Stimulated activated CD4-positive, alpha-beta T cell treated with anti-CD3 and anti-CD28 coated beads, Interleukin-15, amount 100 ng/mL, for 1 hour (primary cell): ENCODE measurements at places on chromosomes 6 and 20.

DNA sequence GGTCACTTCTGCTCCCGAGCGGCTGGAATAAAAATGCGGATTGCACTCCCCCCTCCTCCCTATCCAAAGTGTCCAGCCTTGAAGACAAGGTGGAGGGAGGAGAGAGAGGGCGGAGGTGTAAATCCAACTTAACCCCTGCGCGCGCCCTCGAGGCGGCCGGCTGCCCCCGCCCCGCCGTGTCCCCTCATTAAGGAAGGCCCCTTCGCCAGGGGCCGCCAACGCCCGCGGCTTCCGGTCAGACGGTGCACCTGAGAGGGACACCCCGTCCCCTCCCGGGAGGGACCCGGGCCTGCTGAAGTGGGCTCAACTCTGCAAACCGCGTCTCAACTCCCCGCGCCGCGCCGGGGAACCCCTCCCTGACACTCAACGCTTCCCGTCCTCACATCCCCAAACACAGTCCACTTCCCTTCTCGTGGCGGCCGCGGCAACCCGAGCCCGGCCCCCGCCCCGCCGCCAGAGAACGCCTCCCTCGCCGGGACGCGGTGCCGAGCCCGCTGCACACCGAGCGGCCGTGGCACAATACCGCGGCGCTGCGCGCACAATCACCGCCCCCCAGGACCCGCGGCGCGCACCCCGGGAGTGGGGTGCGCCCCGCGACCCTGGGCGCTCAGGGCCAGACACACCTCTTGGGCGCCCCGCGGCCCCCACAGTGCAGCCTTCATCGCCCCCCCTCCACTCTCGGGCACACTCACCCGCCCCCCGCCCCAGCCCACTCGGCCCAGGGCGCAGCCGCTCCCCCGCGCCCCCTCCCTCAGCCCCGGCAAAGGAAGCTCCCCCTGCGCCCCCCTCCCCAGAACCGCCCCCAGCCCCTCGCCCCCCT lies 102.5 kb downstream of the NOL4L start:
- no peak for DNase-seq

DNA sequence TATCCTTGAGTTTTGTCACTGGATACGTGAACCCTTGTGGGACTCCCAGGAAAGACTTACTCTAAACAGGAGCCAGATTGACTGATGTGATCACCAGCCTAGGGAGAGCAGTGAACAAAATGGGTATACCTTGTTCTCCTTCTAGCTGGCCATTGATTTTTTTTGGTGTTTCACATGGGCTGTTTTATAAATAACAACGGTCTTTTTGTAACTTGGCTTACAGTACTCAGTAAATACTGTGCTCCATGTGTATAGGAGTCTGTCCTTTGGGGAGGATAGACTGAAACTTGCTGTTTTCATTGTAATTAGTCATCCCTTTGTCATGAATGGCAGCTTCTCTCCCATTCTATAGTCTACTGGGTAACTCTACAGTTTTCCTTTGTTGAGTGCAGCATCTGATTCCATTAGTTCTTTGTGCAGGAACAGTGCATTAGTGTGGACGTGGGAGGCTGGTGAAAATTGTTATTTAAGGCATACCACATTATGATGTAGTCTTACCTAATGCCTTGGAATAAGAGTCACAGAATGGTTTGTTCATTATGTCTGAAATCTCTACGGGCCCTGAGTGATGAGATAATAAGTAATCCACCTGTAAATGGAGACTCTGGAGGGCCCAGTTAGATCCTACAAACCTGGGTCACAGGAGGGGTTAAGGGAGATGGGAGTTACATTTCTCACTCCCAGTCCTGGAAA lies 89.5 kb downstream of the TIAM2 start:
- DNase-seq: no peak

GRCh38 chr20:63053432-63054102 lies 46.8 kb upstream of the BHLHE23 start:
- no peak for DNase-seq

DNA sequence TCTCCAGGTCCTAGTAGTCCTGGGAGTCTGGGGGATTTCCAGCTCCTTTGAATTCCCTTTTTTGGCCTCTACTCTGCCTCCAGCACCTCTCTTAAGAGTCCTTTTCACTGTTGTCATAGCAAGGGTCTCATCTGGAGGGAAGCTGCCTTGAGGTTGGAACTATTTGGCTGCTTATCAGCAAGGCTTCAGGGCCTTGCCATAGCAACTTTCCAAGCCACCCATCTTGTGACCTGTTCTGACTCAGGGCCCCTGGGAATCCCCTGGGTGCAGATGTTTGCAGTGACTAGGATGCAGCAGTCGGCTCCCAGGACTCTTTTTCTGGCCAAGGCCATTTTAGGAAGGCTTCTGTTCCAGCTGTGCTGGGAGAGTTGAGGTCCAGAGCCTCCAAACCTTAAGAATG lies 12.4 kb downstream of the PKIG start:
- no peak for DNase-seq

DNA sequence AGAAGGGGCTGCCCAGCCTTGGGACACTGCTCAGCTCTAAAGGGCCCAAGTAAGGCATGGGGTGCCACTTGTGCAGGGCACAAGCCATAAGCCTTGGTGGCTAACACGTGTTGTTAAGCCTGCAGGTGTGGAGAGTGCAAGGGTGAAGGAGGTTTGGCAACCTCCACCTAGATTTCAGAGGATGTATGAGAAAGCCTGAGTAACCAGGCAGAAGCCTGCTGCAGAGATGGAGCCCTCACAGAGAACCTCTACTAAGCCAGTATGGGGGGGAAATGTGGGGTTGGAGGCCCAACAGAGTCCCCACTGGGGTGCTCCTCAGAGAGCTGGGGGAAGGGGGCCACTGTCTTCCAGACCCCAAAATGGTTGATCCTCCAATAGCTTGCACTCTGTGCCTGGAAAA lies 32.6 kb downstream of the SERINC1 start:
- DNase-seq: no peak

- no peak for DNase-seq
Observed at GRCh38 chr6:41455410-41455809, 90.8 kb upstream of the FOXP4 start.

GRCh38 chr6:163023700-163024099 lies 295.9 kb downstream of the PACRG start:
- no peak for DNase-seq

- no peak for DNase-seq
Observed at GRCh38 chr20:17661121-17661744, 20.8 kb downstream of the RRBP1 start.

DNA sequence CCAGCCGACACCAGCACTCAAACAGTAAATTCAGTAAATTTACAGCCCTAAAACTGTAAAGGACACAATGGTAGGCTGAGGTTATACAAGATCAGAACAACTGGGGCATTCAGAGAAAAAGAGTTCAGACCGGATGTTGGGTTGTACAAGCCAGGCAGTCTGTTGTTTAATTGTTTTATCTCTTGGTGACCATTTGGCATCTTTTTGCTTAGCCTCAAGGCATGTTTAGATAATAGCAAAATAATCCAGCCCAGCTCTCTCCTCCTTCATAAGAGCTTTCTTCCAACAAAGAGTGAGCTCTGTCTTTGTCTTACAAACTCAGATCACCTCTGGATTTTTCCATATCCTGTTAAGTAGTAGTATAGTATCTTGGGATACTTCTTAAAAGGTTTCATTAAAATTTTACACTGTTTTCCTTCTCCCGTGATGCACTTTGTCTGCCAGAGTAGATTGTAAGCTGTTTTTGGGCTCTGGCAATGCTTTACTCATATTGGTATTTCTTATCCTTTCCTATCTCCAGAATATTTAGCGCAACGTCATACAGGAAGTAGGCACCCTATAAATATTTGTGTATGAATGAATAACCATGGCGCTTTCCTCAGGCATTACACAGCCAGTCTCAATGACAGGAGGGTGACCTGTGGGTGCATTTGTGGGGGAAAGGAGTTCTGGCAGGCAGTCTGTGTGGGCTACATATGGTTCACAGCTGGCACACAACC lies 35.6 kb upstream of the TRAM2 start:
- DNase-seq: no peak

DNA sequence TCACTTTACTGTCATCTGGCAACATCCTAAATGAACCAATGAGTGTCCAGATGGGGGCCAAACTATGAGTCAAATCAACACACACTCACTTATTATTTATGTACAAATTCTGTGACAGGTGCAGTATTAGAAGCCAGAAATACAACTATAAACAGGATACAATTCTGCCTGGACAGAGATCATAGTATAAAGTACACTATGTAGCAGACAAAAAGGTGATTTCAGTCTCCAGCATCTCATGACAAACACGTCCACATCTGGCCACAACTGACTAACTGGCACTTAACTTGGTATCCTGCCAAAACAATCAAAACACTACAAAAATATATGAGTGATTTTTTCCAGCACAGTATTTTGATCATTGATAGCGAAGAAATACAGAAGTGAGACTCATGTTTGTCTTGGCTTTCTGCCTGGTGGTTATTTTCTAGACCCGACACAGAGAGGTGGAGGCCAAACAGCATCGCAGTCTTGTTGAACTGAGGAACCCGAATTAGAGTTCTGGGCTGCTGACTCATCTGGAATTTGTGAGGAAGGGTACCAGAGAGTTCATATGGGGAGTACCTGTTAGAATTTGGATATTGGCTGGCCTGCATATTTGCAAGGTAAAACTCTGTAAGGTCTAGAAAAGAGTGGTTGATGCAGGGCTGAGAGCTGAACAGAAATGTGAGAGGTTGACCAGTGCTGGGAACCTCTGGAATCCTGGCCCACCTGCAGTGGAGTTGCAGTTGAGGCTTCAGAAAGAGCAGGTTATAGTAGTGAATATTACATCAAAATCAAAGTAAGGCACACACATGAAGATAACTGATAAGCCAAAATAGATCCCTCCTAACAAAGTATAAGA lies 475.2 kb downstream of the PTPRT start:
- no peak for DNase-seq

DNA sequence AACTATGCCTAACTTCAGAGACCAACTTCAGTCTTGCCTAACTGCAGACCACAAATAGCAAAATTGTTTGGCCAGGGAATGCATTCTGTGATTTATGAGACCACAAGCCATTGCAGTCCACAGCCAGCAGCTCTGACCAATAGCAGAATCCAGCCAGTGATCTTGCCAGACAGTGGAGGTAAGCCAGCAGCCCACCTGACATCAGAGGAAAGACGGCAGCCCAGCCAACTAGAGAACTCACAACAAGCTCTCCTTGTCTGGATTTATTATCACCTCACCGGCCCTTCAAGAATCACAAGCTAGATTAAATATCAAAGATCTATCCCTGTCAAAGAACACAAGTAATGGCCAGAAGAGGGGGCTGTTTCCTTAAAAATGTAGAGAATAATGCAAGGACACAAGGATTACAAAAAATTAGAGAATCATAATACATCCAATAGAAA lies 66.5 kb upstream of the SLC35F1 start:
- no peak for DNase-seq

DNA sequence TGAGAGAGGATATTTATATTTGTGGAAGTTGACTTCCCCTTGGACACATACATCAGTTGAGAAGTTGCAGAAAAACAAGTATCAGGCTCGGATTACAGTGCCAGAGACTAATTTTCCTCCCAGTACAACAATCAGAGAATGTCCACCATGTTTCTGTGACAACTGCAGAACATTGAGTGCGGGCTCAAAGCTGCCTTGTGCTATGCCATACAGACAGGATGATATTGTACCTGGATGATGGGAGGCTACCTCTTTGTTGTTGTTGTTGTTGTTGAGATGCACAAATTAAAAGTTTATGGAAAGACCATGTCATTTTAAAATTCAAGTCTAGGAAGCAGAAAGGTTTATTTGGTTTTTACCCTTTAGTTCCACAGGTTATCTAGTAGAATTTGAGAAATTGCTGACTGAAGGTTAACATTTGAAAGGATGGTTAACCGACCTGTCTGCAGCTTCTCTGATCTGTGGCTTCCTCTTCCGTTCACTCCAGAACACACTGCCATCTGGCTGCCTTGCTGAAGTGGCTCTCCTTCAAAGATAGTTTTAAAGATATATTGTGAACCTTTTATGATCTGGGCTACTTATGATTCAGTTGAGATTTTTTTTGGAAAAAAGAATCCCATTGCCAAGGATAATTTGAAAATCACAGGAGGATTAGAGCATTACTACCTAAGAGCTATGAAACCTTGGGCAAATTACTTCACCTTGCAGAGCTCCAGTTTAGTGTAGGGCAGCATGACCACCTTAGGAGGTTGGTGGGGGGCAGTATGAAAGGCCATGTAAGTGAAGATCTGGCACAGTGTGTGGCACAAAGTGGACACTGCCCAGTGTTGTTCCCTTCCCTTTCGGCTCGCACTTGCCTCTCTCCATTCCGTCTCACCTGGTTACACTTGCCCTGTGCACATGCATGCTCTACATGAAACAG lies 15.9 kb downstream of the TMEM200A start:
- no peak for DNase-seq

GRCh38 chr6:47179286-47179685 lies 130.4 kb downstream of the TNFRSF21 start:
- no peak for DNase-seq

- no peak for DNase-seq
Observed at GRCh38 chr20:49987868-49988690, 5.3 kb downstream of the SNAI1 start.

GRCh38 chr6:90397929-90398674 lies 101.5 kb upstream of the BACH2 start:
- DNase-seq: peak; percentile 54

DNA sequence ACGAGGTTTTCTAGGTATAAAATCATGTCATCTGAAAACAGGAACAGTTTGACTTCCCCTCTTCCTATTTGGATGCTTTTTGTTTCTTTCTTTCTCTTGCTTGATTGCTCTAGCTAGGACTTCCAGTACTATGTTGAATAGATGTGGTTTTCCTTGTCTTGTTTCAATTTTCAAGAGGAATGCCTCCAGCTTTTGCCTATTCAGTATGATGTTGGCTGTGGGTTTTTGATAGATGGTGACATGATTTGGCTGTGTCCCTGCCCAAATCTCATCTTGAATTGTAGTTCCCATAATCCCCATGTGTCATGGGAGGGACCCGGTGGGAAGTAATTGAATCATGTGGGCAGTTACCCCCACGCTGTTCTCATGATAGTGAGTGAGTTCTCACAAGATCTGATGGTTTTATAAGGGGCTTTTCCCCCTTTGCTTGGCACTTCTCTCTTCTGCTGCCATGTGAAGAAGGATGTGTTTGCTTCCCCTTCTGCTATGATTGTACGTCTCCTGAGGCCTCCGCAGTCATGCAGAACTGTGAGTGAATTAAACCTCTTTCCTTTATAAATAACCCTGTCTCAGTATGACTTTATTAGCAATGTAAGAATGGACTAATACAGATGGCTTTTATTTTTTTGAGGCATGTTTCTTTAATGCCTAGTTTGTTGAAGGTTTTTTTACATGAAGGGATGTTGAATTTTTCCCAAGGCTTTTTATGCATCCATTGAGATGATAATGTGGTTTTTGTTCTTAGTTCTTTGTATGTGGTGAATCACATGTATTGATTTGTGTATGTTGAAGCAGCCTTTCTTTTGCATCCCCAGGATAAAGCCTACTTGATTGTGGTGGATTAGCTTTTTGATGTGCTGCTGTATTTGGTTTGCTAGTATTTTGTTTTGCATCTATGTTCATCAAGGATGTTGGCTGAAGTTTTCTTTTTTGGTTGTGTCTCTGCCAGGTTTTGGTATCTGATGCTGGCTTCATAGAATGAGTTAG lies 239.1 kb downstream of the THBS2 start:
- DNase-seq: no peak

GRCh38 chr6:36368921-36369865 lies 18.3 kb downstream of the ETV7 start:
- no peak for DNase-seq
